ENCODE measurements at places on chromosomes 7 and 10.

DNA sequence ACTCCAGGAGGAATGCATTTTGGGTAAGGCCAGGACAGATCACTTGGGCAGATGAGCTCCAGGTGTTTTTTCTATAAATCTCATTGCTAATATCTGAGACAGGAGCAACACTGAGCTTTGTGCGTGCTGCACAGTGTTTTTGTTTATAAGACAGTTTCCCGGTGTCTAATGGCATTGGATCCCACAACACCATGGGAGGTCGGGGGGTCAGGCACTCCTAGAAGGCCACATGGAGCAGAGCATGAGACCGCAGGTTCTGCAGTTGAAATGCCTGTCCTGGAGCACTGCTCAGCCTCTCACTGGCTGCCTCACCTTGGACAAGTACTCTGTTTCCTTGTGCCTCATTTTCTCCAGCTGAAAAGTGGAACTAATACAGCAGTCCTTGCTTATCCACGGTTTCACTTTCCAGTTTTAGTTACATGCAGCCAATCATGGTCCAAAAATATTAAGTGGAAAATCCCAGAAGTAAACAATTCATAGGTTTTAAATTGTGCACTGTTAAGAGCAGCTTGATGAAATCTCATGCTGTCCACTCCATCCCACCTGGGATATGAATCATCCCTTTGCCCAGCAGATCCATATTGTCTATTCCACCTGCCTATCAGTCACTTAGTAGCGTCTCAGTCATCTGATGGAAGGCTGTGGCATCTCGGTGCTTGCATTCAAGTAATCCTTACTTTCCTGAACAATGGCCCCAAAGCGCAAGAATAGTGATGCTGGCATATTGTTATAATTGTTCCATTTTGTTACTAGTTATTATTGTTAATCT, 35.2 kb downstream of the ATXN7L1 start:
- DNase-seq: no peak

- DNase-seq: no peak
Measured at GRCh38 chr10:129769381-129770116, 194.5 kb downstream of the EBF3 start.

- DNase-seq: no peak
Measured at GRCh38 chr7:41928166-41928565, 225.3 kb upstream of the INHBA start.

GRCh38 chr7:148481147-148481526, 109.4 kb upstream of the C7orf33 start:
- no peak for DNase-seq

DNA sequence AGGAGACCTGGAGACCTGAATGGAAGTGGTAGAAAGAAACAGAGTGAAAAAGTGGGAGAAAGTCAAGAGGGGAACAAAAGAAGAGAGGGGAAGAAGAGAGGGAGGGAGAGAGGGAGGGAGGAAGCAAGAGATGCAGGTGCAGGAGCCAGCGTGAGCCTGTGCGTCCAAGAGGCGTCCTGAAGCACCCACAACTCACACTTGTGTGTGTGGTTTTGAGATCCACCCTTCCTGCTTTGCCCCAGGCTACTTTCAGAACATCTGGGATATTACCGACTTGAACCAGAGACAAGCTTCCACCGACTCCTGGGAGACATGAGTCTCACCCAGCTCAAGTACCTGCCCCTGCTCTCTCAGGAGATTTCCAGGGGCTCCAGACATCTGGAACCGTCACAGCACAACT, 9.8 kb downstream of the AFAP1L2 start:
- DNase-seq: no peak

- DNase-seq: no peak
Measured at GRCh38 chr7:9028012-9028411, 594.6 kb downstream of the NXPH1 start.

DNA sequence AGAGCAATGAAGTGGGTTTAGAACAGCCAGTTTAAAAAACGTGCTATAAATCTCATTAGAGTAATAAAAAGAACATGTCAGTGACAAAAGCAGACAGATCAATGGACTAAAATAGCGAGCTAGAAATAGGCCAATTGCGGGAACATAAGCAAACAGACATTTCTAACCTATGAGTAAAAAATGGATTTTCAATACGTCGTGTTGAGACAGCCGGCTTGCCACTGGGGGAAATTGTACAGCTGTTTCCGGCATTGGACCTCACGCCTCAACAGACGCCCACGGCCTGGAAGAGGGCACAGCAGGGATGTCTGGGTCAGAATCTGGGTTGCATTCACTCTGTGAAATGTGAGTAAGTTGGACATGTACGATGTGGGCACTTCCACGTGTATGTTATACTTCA, 92.9 kb downstream of the SVOPL start:
- DNase-seq: no peak

Measured in tibial nerve (tissue), 4 donors.